ENCODE measurements at places on chromosomes 4 and X. TPM values are rescaled to one million over a fixed set of nuclear protein-coding genes. Genes with fewer than 3 reads are reported as not detected.

PPP2R2C gene
- total RNA-seq, result 0.13 TPM

F8A3 gene
- 2.9 TPM for total RNA-seq

KLHL4 gene
- total RNA-seq, result 0.22 TPM

SATL1 gene
- total RNA-seq, result not detected

NXF2 gene
- total RNA-seq, result not detected

ALG13 gene
- total RNA-seq, result 58.0 TPM

RBMX2 gene
- total RNA-seq, result 25.2 TPM

CXCL6 gene
- total RNA-seq, result 37.6 TPM

METAP1 gene
- 45.9 TPM for total RNA-seq

All from articular chondrocyte of knee joint (primary cell).